NCI-H2171 (cell line): ENCODE measurements at places on chromosomes 7 and 10.

DNA sequence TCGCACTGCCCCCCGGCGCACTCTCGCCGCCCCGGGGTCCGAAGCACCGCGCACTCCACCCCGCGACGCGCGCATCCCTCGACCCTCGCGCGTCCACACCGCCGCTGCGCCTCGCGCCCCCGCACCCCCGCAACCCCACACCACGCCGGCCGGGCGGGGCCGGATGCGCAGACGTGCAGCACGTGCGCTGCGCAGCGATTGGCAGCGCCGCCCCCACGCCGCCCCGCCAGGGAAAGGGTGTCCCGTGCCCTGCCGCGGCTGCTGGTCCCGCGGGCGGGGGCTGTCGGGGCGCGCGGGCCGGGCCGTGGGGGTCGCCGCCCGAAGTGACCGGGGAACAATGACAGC is 53.7 kb upstream of the KDM7A start:
- peak; percentile 19 for DNase-seq

GRCh38 chr10:118680197-118680596 is 74.6 kb downstream of the CACUL1 start:
- DNase-seq = no peak

GRCh38 chr10:30831426-30831825 is 200.2 kb downstream of the ZNF438 start:
- no peak for DNase-seq

- DNase-seq = no peak
These were observed 3.5 kb downstream of the POLR3A start for GRCh38 chr10:78025685-78026364.

GRCh38 chr7:122397381-122397780 is 92.8 kb upstream of the FEZF1 start:
- no peak for DNase-seq

- no peak for DNase-seq
These were observed 102.1 kb downstream of the OSBPL3 start for GRCh38 chr7:24877790-24878311.

DNA sequence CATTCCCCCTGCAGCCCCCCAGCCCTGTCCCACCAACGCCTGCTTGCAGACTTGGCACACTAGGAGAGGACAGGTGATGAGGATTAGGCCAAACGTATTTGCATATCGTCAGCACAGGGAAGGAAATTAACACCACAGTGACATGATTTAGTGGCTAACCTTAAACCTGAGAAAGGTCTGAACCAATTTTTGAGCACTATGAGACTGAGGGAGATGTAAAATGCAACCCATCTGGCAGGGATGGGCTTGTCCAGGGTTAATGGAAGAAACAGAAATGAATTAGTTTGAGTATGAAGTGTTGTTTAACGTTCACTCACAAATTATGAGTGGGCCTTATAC is 183.6 kb downstream of the TAX1BP1 start:
- DNase-seq = no peak

DNA sequence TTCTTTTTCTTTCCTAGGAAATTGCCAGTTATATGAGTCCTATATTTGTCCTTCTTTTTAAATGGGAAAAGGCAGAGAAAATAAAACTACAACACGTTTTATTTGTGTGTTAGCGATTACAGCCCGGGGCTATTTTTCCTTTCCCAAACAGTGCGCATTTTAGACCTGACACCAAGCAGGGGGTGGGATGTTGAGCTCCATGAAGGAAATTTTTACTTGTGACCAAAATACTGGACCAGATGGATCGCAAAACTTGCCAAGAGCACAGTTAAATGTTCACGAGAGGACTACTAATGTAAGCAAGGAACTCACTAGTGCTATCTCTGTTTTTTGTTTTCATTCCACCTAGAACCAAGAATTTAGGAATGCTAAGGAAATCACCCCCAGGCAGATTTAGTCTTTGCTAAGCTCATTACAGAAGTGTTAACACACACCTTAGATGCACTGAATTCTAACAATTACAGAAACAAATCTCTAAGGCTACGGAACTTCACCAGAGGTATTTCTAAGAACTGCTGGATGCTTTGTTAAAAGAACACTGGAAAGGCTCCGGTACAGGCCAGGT is 114.8 kb downstream of the JAZF1 start:
- no peak for DNase-seq

DNA sequence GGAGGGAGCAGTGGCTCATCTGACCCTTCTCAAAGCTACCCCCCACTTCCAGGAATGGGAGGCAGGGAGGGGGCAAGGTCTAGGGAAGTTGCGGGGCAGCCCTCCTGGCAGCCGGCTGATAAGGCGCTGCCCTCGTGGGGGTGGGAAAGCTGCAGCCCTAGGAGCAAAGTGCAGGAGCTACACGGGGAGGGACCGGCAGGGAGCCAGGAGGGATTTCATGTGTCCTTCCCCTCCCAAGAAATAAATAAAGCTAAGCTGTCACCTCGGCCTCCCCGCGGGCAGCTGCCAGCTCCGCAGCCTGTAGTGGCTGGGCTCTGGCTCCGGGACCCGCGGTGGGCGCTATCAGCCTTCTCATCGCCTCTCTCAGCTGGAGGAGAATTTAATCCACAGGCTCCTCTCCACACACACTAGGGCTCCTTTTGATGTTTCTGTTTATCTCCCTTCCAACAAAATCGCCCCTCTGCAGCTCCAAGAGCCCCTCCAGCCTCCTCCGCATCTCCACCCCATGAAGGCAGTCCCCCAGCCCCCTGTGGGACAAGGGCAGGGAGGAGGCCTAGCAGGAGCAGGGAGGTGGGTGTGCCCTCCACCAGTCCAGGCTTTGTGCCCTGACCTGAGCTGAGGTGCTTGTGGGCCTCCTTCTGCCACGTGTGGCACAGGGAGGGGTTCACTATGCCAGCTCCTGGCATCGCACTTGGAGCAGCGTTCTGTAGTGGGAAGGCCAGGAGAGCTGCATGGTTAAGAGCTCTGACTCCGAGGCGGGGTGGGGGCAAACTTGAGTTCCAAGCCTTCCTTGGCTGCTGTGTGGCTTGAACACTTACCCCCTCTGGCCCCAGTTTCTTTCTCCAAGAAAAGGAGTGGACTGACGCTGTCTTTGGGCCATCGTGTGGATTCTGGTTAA is 80.5 kb downstream of the C10orf105 start:
- DNase-seq = no peak

DNA sequence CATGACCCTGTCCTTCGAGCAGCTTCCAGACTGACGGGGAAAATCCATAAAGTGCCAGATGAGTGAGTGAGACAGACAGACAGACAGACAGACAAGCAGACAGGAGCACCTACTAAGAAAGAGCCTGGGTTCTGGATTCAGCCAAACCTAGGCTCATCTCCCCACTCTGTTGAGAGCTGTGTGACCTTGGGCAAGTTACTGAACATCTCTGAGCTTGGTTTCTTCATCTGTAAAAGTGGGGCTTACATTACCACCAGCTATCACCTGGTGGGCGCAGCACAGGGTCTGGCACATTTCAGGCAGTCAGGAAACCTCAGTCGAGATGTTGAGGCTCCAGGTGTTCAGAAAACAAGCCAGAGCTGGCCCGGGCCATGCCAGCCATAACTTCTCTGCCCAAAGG is 37.6 kb downstream of the C10orf105 start:
- DNase-seq = no peak

DNA sequence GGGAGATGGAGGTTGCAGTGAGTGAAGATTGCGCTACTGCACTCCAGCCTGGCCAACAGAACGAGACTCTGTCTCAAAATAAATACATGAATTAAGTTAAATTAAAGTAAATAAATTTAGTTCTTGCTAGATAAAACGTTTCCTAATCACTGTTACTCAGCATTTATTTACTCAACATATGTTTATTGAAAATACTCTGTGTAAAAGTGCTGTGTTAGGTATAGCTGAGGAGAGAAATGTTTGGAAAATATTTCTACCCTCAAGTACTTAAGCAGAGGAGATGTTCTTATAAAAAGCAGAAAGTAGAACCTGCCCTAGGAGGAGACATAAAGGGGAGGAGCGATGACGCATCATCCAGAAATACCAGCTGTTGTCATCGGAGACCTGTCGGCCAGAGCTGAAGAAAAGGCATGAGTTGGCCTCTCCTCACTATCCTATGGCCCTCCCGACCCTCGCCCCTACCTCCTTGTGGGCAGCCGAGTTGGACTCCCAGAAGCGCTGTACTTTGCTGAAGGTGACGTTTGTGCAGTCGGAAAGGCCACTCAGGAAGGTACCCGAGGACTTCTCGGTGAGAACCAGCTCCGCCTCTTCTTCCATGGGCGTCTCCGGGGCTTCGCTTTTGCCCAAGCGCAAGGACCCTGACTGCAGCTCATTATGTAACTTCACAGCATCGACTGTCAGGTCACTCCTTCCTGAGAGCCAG is 1.1 kb downstream of the RRP12 start:
- DNase-seq = no peak

GRCh38 chr7:28793381-28794085 is 164.6 kb downstream of the TRIL start:
- DNase-seq = no peak

- no peak for DNase-seq
These were observed 224.8 kb downstream of the ZNF248 start for GRCh38 chr10:37632641-37633040.

GRCh38 chr7:54881816-54882520 is 123.0 kb upstream of the SEC61G start:
- no peak for DNase-seq

DNA sequence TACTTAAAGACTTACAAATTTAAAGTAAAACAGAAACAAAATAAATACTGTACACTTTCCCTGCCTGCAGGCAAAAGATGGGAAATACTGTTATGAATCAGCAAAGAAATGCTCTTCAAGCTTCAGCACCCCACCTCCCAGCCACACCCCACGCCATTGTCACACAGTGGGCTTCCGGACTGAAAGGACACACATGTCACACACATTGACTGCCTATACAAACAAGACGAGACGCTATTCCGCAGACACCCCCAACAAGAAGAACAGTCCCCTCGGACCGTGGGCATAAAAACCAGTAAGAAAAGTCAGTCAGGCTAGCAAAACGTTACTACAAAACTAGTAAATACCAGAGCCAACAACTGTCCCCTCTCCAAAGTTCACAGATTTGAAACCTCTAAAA is 22.2 kb upstream of the PARP12 start:
- DNase-seq = no peak

- DNase-seq = no peak
These were observed 43.6 kb upstream of the CYP2C18 start for GRCh38 chr10:94639902-94640301.

DNA sequence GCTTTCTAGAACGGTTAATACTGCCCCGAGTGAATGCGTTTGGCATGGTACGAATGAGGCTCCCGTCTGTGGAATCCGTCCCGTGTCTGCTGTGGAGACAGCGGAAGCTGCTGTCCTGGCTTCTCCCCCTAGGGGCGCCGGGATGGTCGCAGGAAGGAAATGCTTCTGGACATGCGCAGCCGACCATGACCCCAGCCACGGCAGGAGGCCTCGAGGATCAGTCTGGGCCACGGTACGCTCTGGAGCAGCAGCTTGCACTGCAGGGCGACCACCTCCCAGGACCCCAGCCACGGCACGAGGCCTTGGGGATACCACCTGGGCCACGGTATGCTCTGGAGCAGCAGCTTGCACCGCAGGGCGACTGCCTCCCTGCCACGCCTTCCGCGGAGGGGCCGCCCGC is 107.9 kb downstream of the CYTH3 start:
- no peak for DNase-seq

GRCh38 chr10:49023752-49024151 is 84.1 kb upstream of the LRRC18 start:
- no peak for DNase-seq

DNA sequence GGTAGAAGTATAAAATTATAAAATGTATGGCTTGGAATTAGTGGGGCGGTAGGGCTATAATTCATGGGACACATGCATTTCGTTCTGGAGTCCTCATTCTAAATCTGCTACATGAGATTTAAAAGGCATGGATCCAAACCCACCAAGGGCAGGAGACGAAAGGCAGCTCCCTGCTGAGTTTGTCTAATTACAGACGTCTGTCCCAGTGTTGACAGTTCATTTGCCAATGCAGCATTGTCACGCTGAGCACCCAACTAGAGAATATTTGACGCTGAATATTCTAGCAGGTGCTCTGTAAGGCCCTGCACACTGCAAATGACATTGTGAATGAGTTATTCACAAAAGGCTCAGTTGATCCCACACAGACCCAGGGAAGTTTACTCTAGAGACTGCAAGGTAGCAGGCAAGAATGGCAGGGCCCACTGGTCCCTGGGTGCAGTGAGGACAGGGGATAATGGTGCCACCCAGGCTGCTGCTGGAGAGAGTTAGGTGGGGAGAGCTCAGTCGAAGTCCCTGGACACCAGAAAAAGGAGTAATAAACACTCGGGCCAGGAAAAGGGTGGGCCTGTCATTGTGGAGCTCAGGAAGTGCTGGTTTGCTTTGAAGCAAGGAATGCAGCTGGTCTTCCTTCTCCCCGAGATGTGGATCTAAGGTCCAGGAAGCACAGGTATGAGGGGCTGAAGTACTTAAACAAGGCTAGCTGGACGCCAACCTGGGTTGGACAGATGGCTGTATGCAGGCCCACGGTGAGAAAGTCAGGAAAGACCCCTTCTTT is 75.0 kb upstream of the JCAD start:
- no peak for DNase-seq

DNA sequence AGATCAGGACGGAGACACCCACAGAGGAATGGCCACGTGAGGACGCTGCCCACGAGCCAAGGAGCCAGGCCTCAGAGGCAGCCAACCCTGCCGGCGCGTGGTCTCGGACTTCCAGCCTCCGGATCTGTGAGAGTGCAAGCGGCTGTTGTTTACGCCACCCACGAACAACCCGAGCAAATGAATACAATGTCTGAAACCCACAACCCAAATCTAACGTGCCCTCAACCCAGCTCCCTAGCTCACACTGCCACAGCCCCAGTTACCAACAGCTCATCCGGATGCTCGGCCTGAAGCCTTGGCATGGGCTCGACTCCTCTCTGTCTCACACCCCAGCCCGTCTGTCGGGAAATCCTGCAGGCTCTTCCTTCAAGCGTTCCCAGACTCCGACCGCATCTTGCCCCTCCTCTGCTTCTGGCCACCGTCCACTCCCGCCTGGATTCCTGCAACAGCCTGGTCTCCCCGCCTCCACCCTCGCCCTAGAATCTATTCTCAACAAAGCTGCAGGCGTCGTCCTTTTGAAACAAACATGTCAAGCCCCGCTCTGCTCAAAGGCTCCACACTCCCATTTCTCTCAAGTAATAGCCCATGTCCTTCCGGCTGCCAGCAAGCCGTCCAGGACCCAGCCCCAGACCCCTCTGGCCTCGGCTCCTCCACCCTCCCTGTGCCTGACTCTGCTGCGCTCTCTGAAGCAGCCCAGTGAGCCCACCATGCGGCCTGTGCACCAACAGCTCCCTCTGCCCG is 35.3 kb downstream of the STK32C start:
- no peak for DNase-seq

- no peak for DNase-seq
These were observed 13.1 kb upstream of the CUX1 start for GRCh38 chr7:101804088-101804963.

- DNase-seq = no peak
These were observed 564.6 kb downstream of the KCNMA1 start for GRCh38 chr10:77072836-77073662.
